ENCODE measurements at places on chromosomes 1 and 21.

GRCh38 chr1:226365831-226366231 is 42.1 kb downstream of the PARP1 start:
- no peak for DNase-seq

GRCh38 chr1:37240897-37241296 is 206.6 kb upstream of the GRIK3 start:
- no peak for DNase-seq

DNA sequence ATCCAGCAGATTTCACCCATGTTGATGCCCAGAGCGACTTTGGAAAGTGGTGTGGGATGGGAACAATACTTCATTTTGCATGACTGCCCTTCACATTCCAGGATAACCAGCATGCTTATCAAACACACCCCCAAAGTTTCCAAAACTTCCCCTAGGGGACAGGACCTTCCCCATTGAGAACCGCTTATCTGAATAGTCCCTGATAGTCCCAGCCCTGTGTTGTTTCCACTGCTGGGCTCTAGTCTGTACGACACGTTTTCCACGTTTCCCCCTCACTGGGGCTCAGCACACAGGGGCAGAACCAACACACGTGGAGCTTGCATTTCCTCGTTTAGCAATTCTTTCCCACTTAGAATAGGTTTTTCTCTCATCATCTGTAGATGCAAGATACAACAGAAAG is 61.0 kb downstream of the BACE2 start:
- no peak for DNase-seq

- no peak for DNase-seq
These were observed 9.6 kb upstream of the NVL start for GRCh38 chr1:224339442-224340033.

DNA sequence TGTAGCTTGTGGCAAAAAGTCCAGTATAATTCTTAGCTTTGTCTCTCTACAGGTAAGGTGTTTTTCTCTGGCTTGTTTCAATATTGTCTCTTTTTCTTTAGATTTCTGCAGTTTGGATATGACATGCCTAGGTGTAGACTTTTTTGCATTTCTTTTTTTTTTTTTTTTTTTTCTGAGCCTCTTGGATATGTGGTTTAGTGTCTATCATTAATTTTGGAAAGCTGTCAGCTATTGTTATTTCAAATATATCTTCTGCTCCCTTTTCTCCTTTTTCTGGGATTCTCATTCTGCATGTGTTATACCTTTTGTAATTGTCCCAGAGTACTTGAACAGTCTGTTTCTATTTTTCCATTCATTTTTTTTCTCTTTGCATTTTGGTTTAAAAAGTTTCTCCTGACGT is 243.2 kb downstream of the DSCAM start:
- no peak for DNase-seq

DNA sequence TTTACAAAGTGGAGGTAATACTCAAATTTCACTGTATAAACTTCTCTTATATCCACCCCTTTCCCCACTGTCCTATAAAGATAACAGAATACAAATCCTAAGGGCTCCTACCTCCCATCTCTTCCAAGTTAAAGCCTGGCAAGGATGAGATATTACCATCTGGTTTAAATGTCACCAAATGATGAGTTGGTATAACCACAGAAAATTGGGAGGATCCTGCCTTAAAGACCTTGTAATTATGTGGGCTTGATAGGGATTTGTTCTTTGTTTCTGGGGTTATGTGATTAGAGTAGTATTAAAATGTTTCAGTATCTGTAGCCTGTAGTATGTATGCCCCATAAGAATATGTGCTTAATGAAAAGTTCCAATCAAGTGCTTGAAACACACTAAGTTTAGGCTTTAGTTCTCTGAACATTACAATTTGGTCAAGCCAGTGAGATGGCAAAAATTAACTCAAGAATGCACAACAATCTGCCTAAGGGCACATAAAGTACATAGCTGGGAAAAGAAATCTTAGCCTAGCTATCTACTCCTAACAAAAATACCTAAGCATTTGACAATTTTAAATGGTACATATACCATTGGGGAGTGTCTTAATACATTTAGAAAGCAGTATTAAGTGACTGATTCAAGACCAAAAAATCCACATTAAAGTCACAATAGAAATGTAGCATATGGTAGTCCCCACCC is 14.0 kb downstream of the KDM5B start:
- no peak for DNase-seq

GRCh38 chr1:6126028-6126427 is 54.1 kb downstream of the CHD5 start:
- DNase-seq = no peak

DNA sequence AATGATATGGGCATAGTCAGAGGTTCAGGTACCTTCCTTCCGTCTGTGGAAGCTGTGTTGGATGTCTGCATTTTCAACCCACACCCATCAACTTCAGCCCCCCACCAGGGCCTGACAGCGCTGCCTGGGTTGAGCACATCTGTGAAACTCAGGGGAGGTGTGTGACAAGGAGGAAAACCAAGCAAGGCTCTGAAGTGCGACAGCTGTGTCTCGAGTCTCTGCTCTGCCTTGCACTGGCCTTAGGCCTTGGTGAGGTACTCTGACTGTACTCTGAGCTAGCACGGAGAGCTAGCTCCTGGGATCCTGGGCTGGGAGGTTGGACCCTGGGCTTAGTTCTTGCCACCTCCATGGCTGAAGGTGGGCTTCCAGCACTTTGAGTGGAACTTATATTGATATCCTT is 9.1 kb downstream of the VANGL2 start:
- no peak for DNase-seq

DNA sequence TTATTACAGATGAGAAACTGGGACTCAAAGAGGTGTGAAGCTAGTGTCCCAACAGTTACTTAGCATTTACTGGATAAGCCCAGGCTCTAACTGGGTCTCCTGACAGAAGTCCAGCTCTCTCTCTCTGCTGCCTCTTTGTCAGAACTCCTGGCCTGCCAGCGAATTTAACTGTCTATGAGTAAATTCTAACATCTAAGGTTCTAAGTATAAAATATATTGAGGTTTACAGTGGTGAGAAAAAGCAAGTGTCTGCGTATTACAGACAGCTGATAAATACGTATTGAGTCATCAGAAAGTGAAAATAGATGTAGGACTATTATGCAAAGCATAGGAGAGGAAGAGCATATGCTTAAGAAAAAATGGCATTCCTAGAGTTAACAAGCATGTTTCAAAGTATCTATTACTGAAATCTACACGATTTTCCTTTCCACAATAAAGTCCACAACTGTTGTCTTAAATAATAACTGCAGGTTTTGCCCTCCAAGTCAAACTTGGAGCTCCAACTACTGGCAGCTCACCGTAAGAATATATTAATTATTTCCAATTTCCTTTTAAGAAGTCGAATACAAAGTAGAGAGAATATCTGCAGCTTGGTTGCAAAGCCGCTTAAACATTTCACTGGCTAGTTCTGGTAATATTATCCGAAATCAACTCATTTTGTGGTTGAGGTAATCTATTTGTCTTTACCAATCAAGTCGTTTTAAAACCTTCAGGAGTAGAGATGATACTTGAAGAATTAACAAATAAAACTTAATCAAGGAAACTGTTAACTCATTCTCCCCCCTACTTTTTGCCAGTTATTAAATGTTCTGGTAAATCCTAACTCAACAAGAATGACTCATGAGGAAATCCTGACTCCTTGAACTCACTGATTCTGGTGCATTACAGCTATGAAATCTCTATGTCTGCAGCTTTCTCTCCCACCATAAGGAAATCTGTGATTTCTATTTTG is 1.4 kb upstream of the RGS2 start:
- peak; percentile 16 for DNase-seq

GRCh38 chr1:13892198-13892597 is 192.2 kb downstream of the PRDM2 start:
- DNase-seq = no peak

DNA sequence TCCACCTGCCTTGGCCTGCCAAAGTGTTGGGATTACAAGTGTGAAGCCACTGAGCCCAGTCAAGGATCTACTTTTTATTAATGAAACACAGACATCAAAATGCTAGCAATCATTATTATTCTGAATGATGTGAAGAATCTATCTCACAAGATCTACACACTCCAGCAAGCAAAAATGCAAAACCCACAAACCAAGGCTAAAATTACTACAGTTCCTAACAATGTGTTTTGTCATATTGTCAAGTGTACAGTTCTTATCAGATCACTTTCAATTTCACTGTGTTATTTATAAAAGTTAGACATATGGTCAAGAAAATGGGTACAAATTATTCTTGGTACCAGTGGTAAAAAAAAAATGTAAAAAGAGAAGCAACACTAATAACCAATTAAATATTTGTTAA is 61.3 kb upstream of the SDC3 start:
- no peak for DNase-seq

DNA sequence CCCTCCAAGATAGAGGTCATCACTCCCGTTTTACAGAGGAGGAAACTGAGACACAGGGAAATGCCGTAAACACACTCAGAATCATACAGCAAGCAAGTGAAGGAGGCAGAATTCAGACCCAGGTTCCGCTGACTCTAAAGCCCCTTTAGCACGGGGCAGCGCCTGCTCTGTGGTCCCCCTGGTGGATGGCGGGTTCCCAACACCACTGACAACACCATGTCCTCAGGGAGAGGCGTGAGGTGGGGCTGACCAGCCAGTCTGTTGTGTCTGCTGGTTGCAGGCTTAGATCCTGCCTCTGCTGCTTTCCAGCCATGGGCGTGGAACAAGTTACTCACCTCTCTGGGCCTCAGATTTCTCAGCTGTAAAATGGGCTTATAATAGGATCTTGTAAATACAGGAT is 617.3 kb downstream of the MATN1 start:
- no peak for DNase-seq

GRCh38 chr1:186474208-186474607 is 13.3 kb upstream of the PDC start:
- no peak for DNase-seq
